ENCODE measurements at places on chromosomes 7 and 10.
A peak's percentile ranks its signal among the peaks of the same experiment; 100 is the strongest.

DNA sequence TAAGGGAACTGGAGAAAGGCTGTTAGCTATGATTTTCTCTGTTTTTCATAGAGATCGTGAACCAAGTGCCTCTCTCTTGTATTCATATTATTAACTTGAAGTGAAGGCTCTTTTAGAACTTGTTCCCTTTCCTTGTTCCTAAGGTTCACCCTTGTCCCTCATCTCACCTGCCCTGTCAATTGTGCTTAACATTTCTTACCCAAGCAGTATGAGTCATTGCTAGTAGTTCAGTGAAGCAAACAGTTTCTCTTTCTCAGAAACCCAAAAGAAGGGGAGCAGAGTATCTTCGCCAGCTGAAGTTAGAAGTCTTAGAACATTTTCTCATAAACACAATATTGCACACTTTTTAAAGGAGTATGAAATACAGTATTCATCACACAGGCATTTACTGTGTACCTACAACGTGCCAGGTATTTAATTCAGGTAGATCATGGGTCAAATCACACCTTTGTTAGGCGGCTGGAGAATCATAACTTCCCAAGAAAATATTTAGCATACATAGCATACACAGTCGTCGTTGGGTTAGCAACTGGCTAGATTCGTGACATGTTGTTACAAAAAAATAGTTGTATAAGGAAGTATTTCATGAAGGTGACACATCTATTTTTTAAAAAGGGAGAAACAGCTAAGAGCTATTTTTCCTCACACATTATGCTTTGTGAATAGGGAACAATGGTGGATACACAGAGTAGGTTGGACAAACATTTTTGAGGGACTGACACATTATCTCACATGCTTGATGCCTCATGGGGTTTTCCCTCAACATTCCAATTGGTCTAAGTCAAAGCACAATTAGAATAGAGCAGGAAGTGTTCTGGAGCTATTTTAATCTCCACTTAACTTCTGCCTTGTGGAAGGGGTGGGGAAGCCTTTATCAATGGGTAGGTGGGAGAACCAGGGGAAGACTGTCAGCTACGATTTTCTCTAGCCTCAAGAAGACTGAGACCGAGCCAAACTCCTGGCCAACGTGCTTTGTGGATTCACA, 13.2 kb downstream of the HDAC9 start:
- peak; percentile 44 for DNase-seq

- no peak for DNase-seq
These were observed 80.0 kb downstream of the ATXN7L1 start for GRCh38 chr7:105796365-105796764.

DNA sequence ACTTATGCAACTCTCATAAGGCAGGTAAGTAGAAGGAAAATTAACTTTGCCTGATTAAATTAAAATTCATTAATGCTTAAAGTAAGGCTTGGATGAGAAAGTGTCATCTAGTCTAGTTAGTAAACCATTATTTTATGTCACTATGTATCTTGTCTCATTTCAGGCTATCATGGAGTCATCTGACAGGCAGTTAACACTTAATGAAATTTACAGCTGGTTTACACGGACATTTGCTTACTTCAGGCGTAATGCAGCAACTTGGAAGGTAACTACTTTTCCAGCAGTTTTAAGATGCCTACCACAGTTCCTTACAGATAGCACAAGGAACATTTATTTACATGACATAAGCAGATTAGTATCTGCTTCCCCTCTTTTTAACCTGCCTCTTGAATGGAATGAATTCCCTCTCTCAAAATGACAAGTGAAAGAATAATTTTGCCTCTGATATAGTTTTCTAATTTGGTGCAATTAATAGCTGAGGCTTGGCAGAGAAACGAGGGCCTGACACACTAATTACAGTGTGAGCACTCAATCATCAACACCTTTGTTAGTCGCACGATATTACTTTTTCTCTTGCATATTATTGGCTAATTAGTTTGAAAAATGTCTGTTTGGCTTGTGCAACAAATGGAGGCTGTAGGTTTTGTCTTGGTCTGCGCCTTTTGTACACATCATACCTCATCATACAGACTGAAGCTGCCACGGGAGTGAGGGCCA, 245.0 kb downstream of the FOXP2 start:
- DNase-seq: no peak

DNA sequence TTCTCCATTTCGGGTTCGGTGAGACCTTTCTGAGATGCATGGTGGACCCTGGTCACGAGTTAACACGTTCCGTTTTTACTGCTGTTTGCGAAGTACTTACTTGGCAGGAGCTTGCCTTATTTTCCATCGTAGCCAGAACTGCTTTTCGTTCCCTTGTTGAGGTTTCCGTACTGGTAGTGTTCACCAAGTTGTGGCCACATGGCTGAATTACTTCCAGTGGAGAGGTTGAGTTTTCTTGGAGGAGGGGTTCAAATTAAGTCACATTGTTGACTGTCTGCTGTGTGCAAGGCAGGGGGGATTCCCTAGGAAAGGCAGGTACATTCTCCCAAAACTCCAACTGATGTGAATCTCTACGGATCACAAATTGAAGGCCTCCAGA, 4.0 kb downstream of the MXI1 start:
- peak; percentile 30 for DNase-seq

- DNase-seq: no peak
These were observed 201.2 kb downstream of the KCNMA1 start for GRCh38 chr10:77436257-77436975.
